ENCODE measurements at places on chromosomes 11 and 22.

GRCh38 chr22:38223289-38223960, 21.6 kb downstream of the MAFF start:
- DNase-seq = no peak

- no peak for DNase-seq
Measured at GRCh38 chr22:49769691-49770546, 57.8 kb downstream of the BRD1 start.

DNA sequence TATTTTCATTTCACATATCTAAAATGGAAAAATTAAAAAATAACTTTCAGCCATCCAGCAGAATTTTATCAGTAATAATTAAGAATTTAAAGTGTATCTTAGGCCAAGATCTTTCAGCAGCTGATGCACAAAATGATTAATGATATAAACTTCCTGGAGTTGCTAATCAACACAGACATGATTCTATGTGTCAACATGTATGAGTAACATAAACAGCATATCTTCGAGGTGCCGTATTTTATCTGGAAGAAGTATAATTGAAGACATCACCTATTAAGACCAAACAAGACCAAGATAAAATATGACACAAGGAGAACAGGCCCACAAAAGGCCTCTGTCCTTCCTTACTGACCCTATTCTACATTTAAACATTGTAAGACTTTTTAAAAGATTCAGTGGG, 45.2 kb downstream of the SLC5A12 start:
- DNase-seq = no peak

GRCh38 chr11:63503492-63503891, 2.4 kb upstream of the LGALS12 start:
- no peak for DNase-seq

DNA sequence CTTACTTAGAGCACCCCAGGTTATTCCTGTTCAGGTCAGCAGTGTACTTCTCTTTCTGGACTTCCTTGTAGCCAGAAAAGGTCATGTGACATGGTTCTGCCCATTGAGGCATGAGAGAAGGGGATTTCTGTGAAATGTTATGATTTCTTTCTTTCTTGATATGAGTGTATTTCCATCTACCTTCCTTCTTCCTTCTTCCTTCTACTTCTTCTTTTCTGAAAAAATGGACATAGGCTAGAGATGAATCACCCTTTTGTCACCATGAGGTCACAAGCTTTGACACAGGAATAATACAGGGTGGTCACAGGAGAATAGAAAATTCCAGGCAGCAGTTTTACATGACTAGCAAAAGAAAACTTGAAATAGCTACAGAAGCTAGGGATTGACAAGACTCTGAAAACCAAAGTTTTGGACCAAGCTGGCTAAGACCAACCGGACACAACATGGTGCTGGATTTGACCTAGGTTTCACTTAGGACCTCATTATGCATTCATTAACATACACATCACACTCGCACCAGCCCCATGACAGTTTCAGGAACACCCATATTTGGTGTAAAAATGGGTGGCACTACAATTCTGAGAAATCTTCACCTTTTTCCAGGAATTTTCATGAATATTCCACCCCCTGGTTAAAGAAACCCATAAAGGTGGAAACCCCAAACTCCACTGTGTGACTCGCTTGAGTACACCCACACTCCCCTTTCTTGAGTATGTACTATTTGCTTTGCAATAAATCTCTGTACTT, 21.2 kb upstream of the MAP6 start:
- no peak for DNase-seq

GRCh38 chr11:57054817-57055216, 66.1 kb downstream of the OR5AK2 start:
- no peak for DNase-seq

- DNase-seq = no peak
Measured at GRCh38 chr11:38416141-38416540, 1818.1 kb upstream of the RAG2 start.
